ENCODE measurements at places on chromosomes 5 and 9.

DNA sequence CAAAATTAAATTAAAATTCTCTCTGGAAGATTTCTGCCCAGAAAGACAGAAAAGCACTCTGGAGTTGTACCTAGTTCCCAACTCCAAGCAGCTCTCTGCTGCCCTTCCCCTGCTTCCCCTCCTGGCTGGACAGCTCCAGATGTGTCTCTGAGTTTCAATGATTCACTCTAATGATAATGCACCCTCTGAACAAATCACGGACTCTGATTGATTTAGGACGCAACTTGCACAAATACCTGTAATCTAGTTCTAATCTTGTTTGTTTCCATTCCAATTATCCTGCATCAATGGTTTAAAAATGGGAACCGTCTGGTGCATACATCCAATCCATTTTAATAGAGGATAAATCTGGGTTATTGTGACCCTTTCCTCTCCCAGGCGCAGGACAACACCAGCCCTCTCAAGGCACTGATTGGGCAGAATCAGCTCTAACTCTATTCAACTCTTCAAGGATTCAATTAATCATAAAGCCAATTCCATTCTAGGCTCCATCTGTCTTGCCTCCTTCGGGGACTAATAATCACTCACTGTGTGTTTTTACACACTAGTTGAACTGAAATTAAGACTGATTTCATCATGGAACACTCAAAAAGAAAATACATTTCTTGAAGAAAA is 111.2 kb upstream of the LRRTM2 start:
- no peak for DNase-seq

DNA sequence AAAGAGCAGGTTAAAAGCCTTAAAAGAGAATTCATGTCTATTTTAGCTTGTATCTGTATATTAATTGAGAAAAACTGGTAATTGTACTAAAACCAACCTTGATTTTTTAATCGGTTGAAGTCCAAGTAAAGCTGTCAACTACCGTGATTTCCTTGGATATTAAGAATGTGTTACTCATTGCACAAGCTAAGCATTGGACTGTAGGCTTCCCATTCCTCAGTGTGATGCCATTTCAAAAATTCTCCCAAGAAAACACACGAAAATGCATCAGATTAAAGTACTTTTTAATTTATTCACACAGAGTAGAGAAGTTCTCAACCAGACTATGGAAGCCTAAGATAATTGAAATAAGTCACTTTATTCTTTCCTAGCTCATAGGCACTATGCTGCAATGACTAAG is 761.4 kb upstream of the TYRP1 start:
- no peak for DNase-seq

DNA sequence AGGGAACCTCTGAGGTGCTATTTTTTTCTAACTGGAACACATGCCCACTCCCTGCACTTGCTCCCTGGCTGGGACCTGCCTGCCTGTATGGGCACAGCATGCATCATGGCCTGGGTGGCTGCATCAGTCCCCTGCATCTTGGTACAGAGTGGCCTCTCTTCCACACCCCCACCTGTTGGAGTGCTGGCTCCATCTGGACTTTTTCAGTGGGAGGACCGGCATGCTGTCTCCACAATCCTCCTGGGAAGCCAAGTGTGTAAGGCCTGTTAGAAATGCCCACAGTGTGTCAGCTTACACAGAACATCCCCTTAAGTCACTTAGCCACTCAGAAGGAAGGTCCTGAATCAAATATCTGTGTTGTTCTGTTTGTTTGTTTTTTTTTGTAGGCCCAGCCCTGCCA is 102.9 kb downstream of the MARCHF3 start:
- DNase-seq, result no peak

DNA sequence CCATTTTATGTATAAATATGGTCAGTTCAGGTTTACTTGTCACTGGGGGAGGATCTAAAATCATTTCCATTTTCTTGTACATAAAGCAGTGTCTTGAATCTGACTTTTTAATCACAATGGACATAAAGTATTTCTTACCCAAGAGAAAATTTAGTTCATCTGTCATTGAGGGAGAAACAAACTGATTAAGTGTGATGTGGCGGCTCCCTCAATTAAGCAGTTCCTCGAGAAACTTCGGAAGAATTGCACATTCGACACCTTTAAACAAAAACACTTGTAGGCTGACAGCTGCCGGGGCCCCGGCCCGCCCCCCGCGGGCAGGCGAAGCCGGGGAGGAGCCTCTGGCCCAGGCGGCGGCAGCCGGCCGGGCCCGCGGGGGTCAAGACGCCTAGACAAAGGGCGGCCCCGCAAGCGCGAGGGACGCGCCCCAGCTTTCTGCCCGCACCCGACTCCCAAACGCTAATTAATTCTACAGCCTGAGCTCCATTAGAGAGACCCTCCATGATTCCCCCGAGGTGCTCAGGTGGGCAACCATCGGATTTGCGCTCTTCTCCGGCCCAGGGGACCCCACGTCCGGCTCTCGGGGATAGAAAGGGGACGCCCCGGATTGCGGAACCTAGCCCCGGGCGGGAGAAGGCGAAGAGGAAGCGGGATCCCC is 750 bp downstream of the TRIM36 start:
- DNase-seq, result peak; percentile 50

GRCh38 chr9:6802926-6803325 is 45.2 kb downstream of the KDM4C start:
- no peak for DNase-seq

- DNase-seq, result no peak
These were observed 21.1 kb downstream of the AQP7 start for GRCh38 chr9:33381231-33381791.

DNA sequence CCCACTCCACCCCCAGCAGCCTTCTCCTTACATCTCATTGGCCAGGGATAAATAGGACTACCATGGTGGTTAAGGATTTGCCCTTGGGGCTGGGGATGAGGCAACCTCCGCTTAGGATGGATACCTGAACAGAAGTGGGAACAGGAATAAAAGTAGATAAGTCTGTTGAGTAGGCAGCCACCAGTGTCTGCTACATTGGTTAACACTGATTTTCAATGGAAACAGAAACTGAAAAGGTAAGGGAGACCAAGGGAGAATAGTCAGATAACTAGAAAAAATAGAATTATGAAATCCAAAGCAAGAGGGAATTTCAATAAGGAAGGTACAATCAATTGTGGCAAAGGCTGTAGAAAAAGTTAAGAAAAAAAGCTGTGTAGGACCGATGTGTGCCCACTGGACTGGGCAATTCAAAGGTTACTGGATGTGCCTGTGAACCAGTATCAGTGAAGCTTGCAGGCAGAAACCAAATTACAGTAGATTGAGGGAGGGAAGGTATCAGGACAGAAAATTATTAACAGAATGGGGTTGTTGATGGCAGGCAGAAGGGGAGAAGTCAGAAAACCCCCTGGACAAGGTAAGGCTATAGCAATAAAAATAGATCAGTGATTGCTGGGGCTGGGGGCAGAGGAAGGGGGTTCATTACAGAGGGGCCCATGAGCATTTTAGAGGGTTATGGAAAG is 48.7 kb downstream of the DNAJC21 start:
- no peak for DNase-seq

GRCh38 chr9:135840107-135840506 is 67.2 kb downstream of the CAMSAP1 start:
- DNase-seq, result no peak

DNA sequence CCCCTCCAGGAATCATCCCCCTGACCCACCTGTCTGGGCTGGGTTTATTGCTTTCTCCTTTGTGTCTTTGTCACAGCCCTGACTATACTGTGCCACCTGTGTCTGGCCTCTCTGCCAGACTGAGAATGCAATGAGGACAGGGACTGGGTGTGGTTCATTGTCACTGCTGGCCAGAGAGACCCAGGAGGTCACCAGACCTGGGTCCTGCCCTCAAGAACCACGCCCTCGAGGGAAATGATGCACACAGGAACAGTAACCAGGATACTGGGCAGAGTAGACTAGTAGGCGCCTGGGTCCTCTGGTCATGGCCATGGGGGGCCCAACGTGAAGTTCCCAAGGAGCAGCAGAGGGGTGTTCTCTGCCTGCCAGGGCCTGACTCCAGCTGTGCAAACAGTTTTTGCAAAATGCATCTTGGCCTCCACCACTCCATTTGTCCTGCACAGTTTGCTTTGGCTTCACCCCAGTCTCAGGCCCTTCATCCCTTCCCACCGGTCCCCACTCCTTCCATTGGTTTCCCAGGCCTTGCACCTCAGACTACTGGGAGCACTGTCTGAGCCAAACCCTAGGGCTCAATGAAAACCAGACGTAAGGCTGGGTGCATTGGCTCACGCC is 17.8 kb downstream of the RGS3 start:
- DNase-seq, result no peak

DNA sequence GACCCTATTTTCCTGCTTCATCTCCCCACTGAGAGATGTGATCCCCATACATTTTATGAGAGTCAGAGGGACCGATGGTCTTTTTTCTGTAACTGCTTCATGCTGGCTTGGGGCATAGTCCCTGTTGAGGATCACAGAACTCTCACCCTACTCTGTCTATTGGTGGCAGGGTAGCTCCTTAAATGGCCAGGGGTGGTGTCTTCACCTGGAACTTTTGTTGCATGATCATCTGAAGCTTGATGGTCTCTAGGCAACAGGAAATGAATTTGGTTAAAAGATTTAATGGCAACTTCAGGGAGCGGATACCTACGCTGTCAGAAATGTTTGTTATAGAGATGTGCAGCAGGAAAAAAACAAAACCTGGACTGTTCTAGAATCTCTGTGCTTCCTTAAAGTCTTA is 87.0 kb upstream of the GLIS3 start:
- DNase-seq, result no peak

GRCh38 chr5:173659423-173659822 is 43.0 kb upstream of the BOD1 start:
- no peak for DNase-seq

- DNase-seq, result no peak
These were observed 13.4 kb downstream of the ABHD17B start for GRCh38 chr9:71897577-71897976.

DNA sequence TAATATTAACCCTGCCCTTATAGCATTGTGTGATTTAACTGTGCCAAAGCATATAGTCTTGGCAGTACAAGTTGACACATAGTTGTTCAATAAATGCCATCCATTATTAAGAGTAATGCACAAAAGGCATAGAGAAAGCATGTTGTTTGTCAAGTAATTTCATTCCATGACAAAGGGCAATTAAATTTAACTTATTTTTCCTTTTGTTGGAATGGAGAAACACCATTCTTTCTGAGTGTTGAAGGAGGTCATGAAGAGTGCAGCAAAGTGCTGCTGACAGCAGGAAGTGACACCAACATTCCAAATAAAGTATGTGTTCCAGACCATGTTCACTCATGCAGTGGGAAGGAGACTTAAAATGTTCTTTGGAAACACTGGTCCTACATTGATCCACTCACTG is 29.1 kb downstream of the ANKDD1B start:
- DNase-seq, result no peak

DNA sequence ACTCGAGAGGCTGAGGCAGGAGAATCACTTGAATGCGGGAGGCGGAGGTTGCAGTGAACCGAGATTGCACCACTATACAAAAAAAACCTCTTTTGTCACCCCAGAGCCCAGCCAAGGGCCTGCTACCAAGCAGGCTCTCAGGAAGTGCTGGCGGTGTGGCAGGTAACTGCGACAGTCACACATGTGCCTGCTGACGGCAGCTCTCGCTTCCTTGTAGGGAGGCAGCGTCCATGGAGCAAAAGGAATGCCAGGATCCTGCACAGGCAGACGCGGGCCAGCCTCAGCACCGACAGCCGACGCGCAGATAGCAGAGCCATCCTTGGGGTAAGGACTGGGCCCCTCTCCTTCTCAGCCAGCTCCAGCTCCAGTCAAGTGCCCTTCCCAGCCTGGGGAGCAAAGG is 3.9 kb downstream of the LRRC8A start:
- DNase-seq, result no peak

DNA sequence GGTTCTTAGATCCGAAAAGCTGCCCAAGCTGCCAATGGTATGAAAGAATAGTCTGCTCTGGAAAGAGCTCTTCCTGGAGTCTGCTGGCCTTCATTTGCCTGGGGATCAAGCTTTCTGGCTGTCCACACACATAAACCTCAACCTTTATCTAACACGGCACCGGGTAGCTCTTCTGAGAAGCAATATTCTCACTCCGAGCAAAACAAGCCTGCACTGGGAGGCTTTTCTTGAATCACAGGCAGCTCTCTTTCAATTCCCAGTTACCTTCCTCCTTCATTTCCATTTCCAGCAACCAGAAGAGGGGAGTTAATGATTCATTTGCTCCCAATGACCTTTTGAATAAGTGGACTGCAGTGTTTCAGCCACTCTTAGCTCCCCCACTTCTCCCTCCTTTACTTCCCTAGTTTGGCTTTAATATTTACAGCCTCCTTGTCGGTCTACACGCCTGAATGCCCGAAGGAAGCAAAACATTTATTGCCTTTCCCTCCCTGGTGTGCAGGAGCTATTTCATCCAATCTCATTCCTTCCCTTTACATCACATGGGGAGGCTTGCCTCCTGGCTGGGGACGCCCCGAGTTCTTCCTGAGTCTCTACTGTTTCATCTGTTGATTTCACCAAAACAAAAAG is 187.1 kb downstream of the ARHGEF28 start:
- DNase-seq, result peak; percentile 34

DNA sequence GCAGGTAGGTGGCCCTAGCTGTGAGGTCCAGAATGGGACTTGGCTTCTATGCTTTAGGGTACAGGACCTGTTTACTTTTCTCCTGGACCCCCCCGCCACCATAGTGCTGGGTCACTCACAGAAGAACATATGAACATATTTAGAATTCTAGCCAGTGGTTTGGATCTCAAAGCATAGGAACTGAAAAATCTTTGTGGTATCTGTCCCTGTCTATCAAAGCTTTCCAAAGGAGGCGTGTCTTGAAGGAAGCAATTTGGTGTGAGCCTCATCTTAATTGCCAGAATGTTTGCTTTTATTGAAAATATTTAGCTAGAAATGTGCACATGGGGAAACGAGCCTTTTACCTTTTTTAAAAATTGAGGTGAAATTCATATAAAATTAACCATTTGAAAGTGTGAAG is 6.2 kb downstream of the PHF2 start:
- DNase-seq, result no peak

GRCh38 chr5:74628359-74628758 is 12.2 kb downstream of the ENC1 start:
- DNase-seq, result no peak

GRCh38 chr9:81372628-81373191 is 316.6 kb downstream of the TLE1 start:
- no peak for DNase-seq

GRCh38 chr5:37770786-37771185 is 69.1 kb downstream of the GDNF start:
- no peak for DNase-seq

DNA sequence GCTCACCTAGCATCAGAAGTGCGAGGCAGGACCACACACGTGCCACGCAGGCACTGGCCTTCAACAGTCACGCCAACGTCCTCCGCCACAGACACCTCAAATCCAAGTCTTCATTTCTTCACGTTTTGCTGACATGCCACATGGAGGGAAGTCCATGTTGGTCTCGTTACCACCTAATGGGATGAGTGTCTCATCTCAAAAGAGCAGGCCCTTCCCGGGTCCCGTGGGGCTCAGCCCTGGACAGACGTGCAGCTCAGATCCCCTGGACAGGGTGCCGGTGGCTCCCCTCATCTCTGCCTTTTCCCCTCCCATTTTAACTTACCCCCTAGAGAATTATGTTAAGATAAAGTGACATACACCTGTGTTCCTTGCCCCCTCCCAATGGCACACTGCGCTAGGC is 76.8 kb downstream of the MRPL36 start:
- no peak for DNase-seq

Data from upper lobe of left lung (tissue), 6 donors.